Mesendoderm (in vitro differentiated cells): ENCODE measurements at places on chromosomes 12 and 14.
A peak's percentile ranks its signal among the peaks of the same experiment; 100 is the strongest.

DNA sequence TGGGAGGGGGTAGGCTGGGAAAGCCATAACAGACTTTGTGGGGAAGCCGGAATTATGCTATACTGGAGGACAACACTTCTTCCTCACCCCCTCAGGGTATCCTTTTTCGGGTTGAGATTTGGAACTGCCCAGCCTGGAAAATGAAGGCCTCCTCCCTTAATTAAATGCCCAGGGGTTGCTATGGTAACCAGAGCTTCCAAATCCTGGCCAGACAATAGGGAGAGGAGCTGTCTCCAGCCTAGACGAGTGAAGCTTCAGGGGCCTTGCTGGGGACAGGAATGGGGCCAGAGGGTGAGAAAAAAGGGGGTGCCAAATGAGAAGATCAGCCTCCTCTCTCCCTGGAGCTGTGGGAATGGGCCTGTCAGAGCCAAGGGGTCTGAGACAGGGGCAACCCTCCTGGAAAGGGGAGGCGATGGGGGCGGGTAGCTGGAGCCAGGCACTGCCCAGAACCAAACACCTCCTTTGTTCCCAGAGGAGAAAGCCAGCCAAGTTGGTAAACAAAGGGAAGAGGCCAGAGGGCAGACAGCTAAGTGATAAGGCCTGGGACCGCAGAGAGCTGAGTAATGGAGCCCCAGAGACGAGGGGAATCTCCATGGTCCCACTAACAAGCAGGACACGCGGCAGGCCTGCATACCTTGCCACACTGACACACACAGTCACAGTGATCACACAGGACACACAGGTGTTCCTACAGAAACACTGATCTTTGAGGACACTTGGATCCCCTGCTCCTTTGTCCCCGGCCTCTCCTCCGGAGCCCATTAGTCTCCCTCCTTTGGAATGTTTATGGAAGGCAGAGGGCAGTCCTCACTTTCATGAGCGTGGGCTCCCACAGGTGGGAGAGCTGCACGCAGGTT, 17.9 kb upstream of the RND1 start:
- DNase-seq, result peak; percentile 95

DNA sequence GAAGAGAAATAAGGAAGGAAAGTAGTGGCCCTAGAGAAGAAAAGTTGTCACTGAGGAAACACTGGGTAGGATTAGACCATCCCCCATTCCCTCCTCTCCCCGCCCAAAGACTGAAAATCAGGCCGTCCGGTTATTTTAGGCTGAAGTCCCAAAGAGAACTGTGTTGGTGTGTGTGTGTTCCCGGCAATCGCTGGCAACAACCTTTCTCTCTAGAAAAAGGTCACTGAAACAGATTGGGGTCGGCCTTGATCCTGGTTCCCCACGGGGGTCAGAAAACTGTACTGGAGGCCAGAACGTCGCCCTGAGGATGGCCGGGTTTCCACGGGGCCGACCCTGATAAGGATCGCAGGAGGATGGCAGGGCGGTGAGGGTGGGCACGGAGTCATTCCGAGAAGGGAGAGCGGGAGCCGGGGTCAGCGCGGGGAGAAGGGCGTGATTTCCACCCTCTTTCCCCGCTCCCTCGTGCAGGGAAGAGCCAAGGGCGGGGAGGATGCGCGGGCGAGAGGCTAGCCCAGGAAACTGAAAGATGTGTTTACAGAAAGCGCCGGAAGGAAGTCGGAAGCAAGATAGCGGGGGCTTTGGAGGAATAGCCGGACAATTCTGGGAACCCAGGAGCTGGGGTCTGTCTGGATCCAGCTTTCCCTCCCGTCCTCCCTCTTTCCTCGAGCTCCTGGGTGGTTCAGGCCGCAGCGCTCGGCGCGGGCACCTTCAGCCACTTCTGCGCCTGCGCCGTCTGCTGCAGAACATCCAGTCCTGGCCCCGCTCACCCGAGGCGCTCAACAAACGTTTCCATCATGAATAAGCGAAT, 25.3 kb upstream of the SPTLC2 start:
- no peak for DNase-seq

GRCh38 chr12:62642486-62642885, 175.9 kb downstream of the MON2 start:
- DNase-seq, result no peak

GRCh38 chr12:114993165-114993564, 309.2 kb upstream of the TBX3 start:
- DNase-seq, result no peak

DNA sequence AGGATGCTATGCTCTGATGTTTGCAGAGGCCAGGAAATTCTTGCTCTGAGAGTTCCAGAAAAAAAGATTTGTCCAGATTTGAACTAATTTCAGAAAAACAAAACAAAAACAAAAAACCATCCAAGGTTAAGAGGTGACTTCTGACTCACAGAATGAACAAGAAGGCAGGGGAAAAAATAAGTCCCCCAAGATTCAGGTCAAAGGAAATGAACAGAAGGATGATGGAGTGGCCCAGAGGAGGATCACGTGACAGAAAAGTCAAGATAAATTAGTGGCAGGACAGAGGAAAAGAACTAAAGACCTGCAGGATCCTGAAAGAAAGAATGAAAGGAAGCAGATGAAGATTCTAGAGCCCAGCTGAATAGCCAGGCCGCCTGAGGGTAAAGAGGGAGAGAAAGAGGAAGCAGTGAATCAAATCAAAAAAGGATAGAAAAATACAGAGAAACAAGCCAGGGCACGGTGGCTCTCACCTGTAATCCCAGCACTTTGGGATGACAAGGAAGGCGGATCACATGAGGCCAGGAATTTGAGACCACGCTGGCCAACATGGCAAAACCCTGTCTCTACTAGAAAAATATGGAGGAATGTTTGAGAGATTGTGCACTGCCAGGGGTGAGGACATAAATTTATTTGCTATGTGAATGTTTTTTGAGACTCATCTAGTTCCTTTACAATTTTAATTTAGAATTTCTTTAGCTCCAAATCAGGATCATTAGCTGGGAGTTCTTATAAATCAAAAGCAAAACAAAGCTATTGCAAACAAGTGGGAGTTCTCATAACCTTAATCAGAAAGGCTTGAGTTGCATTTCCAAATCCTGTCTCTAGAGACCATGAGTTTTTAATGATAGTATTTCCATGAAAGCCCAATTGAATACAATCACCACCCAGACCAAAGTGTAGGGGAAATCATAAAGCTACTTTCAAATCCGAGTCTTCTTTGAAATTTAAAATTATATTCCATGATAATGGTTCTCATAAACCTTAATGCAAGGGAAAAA, 217.1 kb upstream of the PLEKHG7 start:
- DNase-seq, result no peak

DNA sequence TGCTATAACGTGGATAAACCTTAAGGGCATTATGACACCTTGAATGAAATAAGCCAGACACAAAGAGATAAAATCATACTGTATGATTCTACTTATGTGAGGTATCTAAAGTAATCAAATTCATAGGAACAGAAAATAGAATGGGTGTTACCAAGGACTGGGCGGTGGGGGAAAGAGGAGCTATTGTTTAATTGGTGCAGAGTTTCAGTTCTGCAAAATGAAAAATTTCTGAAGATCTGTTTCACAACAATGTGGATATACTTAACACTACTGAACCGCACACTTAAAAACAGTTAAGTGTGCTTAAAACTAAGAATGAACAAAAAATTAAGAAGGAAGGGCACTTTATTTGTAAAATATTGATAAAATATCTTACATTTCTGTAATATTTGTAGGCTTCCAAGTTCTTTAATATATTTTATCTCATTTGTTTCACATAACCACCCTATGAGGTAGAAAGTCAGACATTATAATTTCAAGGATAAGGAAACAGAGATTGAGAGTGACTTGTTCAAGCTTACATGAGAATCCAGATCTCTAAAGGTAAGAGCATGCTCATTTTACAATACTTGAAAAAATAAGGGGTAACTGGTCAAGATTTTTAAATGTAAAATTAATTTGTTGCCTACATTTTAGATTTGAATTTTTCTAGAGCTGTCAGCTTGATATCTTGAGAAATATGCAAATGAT, 14.9 kb downstream of the LTA4H start:
- no peak for DNase-seq

DNA sequence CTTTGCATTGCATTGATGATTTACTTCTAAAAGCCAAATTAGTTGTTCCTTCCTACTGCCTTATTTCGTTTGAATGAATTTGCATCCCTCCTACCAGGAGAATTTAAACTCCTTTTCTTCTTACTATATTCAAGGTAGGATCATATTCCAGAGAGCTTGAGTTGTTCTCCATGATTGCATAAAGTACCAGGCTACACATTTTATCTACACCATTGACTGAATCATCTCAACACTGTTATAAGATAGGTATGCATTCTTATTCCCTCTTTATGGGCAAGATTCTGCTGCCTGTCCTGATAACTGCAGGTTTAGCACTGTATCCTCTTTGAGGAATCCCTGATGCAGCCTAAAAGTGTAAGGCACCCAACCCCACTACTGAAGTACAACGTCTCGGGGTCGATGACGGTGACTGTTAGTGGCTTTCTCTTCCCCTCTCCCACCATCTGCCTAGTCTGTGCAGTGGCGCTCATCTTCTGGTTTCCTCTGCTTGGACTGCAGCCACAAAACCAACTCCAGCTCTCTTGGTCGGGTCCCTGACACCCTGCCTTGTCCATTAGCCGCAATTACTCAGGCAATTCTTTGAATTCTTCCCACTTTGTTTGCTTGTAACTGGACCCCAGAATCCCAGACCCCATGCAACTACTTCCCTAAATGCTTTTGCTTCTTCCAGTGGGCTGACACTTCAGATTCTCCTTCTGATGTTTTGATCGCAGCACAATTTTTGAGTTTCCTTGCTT, 44.4 kb upstream of the STXBP6 start:
- peak; percentile 43 for DNase-seq

GRCh38 chr14:76599559-76600287, 161.5 kb upstream of the VASH1 start:
- no peak for DNase-seq

- DNase-seq, result no peak
These were observed 3.3 kb upstream of the EXOC3L4 start for GRCh38 chr14:103091041-103091882.

DNA sequence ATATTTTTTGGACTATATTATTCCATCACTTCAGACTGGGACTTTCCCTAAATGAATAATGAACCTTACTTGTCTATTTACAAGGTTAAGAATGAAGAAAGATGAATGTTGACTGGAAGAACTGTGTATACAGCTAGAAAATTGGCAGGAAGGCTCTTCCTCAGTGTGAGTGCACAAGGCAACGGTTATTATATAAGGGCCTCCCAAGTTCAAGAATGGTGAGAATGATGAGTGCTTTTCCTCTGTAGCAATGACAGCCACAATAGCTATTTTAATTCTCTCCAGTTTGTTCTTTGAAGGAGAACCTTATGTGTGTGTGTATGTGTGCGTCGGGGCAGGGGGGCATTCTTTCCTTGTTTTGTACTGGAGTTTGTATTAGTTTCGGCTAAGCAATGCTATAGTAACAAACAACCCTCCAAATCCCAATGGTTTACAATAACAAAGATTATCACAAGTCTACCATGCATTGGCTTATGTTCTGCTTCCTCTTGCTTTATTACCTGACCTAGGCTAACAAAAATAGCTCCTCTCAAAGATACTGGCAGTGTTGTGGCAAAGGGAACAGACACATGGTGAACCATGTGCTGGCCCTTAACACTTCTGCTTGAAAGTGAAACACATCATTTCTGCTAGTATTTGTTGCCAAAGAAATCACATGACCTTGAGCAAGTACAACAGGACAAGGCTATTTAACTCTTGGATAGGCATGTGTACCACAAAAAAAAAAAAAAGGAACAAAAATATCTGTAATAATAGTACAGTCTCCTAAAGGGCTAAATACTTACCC, 139.5 kb downstream of the RMST start:
- DNase-seq, result no peak
